ENCODE measurements at places on chromosomes 3 and 15. TPM values are rescaled to one million over a fixed set of nuclear protein-coding genes. Genes with fewer than 3 reads are reported as not detected.

GRCh38 chr15:89632563-89633430, 22.5 kb downstream of the KIF7 start:
- DNase-seq: no peak

GRCh38 chr3:28595372-28595771, 246.7 kb upstream of the AZI2 start:
- DNase-seq: no peak

DNA sequence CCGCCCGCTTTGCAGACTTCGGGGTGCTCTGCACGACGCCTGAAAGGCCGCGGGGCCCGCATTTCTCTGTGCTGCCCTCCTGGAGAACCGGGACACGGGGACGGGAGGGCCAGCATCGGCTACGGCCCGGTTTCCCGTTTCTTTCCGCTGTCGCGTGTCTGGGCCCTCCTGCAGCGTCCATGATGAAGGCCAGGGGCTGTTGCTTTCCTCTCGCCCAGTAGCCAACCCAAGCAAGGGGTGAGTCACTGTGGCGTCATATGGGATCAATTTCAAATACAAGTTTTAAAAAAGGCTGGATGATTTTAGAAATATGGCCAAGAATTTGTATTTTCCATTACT, 435 bp downstream of the SLC35G2 start:
- no peak for DNase-seq

- DNase-seq: no peak
Observed at GRCh38 chr3:112873632-112874031, 27.0 kb upstream of the CD200R1L start.

DNA sequence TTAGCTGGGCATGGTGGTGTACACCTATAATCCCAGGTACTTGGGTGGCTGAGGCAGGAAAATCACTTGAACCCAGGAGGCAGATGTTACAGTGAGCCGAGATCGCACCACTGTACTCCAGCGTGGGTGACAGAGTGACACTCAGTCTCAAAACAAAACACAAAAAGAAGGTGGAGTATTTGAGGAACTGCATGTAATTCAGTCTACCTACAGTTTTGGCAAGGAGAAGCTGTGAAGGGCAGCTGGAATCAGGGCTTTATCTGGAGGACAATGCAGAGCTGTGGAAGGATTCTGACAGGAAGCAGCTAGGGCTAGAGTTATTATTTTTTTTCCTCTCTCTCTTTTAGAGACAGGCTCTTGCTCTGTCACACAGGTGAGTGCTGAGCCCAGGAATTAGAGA, 6.8 kb downstream of the H1-8 start:
- no peak for DNase-seq

GRCh38 chr3:122004107-122004506, 17.9 kb downstream of the ILDR1 start:
- DNase-seq: no peak

- no peak for DNase-seq
Observed at GRCh38 chr3:27171113-27171512, 198.1 kb downstream of the NEK10 start.

GRCh38 chr15:85826756-85827515, 32.2 kb upstream of the KLHL25 start:
- DNase-seq: no peak

DNA sequence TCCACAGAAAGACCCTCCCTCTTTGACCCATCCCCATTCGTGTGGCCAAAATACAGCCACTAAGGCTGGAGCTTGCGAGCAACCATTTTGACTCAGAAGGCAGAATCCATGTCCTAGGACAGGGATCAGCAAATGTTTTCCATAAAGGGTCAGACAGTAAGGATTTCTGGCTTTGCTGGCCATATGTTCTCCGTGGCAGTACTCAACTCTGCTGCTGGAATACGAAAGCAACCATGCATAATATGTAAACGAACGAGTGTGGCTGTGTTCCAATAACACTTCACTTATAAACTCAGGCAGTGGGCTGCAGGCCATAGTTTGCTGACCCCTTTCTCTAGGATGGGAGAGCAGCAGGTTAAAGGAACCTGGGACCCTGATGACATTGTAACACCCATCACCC, 77.6 kb upstream of the WNT5A start:
- no peak for DNase-seq

GRCh38 chr3:99925584-99926230, 108.0 kb downstream of the CMSS1 start:
- DNase-seq: no peak

- no peak for DNase-seq
Observed at GRCh38 chr15:72050700-72051099, 67.2 kb downstream of the MYO9A start.

Gene A4GNT
- not detected for total RNA-seq

Gene GNAT1
- 0.10 TPM for total RNA-seq

Gene ARL14
- total RNA-seq: not detected

Gene HYKK
- 1.1 TPM for total RNA-seq

Gene IQCB1
- total RNA-seq: 55.1 TPM

Gene BSN
- 0.12 TPM for total RNA-seq

Gene PLSCR2
- not detected for total RNA-seq
